Activated CD4-positive, alpha-beta T cell treated with anti-CD3 and anti-CD28 coated beads, Interleukin-2, amount 10 ng/mL, durations not matched to agents 24 days and 14 days (primary cell): ENCODE measurements at places on chromosomes 1 and 21. TPM values are rescaled to one million over a fixed set of nuclear protein-coding genes. Genes with fewer than 3 reads are reported as not detected.
A peak's percentile ranks its signal among the peaks of the same experiment; 100 is the strongest.

- H3K27me3 ChIP-seq: no peaks in the 10 kb centered on the region
- H3K4me3 ChIP-seq: no peak overlapping the region
- H3K36me3 ChIP-seq: peaks cover 54% of the 10 kb centered on the region
- peaks cover 7% of the 10 kb centered on the region for H3K4me1 ChIP-seq
Measured at GRCh38 chr1:88801575-88802208, 89.7 kb downstream of the GTF2B start.

DNA sequence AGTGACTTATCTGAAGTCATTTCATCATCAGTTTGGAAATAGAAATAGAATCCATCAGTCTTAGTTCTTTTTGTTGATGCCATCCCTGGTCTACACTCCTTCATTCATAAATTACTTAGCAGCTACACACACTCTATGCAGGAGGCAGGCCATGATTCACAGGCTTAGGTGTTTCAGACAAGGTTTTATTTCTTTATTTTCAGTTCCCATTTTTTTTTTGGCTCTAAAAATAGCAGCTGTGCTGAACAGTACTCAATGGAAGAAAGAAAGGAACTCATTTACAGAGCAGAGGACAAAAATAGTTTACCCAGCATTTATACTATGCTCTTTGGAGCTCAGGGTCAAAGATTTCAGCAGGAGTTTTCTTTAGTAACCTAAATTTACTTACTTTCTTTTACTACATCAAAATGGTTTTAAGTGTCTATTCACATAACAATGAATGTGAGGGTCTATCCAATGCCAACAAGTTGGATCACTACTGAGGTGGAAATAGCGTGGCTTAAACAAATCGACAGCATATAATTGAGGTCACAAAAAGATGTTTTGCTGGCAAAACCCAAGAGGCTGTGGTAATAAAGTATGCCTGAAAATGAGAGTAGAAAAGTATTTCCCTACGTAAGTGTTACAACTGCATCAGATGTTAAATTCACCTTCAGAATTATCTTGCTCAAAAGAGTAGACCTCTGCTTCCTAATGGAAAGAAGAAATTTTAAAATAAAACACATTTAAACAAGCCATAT, 7.7 kb downstream of the KRTAP19-8 start:
- H3K27me3 ChIP-seq: peaks cover 1% of the 10 kb centered on the region
- H3K36me3 ChIP-seq: no peaks in the 10 kb centered on the region
- no peak overlapping the region for H3K27ac ChIP-seq
- H3K4me1 ChIP-seq: no peaks in the 10 kb centered on the region
- DNase-seq: no peak

- no peak overlapping the region for H3K27ac ChIP-seq
- no peaks in the 10 kb centered on the region for H3K4me1 ChIP-seq
- DNase-seq: no peak
Measured at GRCh38 chr1:193299038-193299437, 112.6 kb upstream of the B3GALT2 start.

DNA sequence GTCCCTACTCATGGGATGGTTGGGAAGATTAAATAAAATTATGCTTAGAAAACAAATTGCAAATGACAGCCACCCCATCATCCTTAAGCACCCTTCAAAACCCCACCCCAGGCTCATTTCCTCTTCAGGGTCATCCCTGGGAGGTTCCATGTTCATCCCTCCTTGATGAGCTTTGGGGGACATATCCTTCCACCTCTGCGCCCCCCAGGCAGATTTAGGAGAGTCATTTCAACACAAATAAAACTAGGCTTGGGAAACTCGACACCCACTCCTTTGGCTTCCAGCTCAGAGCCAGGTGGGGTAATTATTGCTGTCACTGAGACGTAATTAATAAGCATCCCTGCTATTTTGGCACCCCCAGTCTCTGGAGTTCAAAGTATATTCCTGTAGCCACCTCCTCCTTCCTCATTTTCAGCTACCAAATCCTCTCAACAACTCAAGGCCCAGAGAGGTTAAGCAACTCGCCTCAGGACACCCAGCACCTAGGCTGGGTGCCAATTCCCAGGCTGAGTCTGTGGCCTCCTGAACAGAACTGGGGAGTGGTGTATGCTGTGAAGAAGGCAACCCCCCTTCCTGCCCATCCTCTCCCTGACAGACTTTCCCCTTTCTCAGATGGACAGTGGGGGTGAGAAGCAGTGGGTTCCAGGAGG, 595 bp downstream of the CRYBG2 start:
- no peak overlapping the region for H3K27ac ChIP-seq
- DNase-seq: no peak
- no peak overlapping the region for H3K4me3 ChIP-seq
- no peaks in the 10 kb centered on the region for H3K27me3 ChIP-seq

GRCh38 chr1:220926146-220926545, 46.9 kb downstream of the HLX start:
- H3K4me3 ChIP-seq: no peak overlapping the region
- no peak overlapping the region for H3K27ac ChIP-seq
- H3K27me3 ChIP-seq: peaks cover 3% of the 10 kb centered on the region
- H3K4me1 ChIP-seq: no peaks in the 10 kb centered on the region

ADORA1 gene
- total RNA-seq: not detected in 2 replicates

GRCh38 chr1:20290624-20291597, at the start of gene VWA5B1:
TSS of gene VWA5B1 (plus strand) at chr1:20290875. CDS start at chr1:20310602, 19,727 bp downstream.
- no peak within 1 kb of the TSS for H3K27ac ChIP-seq
- DNase-seq: no peak
- no peaks in the 10 kb centered on the region for H3K36me3 ChIP-seq
- H3K27me3 ChIP-seq: peaks cover 53% of the 10 kb centered on the region
- H3K4me3 ChIP-seq: peak within 1 kb of the TSS; percentile 49

LCE1D gene
- not detected in 2 replicates for total RNA-seq

RGS16 gene
- total RNA-seq: 94.3 and 94.7 TPM in 2 replicates

- H3K4me3 ChIP-seq: no peak overlapping the region
- H3K36me3 ChIP-seq: no peaks in the 10 kb centered on the region
- peaks cover 11% of the 10 kb centered on the region for H3K27me3 ChIP-seq
Measured at GRCh38 chr1:20037877-20038276, 32.1 kb upstream of the PLA2G5 start.

GRCh38 chr1:206895325-206895724, 1.9 kb upstream of the IL24 start:
- H3K27ac ChIP-seq: no peak overlapping the region
- peaks cover 3% of the 10 kb centered on the region for H3K36me3 ChIP-seq
- H3K27me3 ChIP-seq: no peaks in the 10 kb centered on the region
- DNase-seq: no peak

RAB7B gene
- not detected in 2 replicates for total RNA-seq

HTR6 gene
- not detected in 2 replicates for total RNA-seq
